Neuronal stem cell (in vitro differentiated cells): ENCODE measurements at places on chromosomes 4 and X.

DNA sequence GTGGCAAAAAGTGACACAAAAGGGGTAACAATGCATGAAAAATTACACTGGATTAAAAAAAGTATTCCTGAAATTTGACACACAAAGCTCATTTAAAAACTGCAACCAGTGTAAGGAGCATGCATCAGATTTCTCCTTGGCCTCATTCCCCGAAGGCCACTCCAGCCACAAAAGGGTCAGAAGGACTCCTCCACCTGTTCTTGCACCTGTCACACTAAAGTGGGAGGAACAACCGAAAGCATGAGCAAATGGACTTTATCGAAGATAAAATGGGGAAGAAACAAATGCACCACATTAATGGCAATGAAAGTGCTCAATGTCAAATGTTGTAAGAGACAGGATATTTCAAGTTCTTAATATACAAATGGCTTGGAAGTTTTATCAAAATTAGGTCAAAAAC, 88.2 kb downstream of the ADGRA3 start:
- DNase-seq, result no peak

- DNase-seq, result no peak
Measured at GRCh38 chrX:97397371-97397770, 513.7 kb downstream of the RPA4 start.

DNA sequence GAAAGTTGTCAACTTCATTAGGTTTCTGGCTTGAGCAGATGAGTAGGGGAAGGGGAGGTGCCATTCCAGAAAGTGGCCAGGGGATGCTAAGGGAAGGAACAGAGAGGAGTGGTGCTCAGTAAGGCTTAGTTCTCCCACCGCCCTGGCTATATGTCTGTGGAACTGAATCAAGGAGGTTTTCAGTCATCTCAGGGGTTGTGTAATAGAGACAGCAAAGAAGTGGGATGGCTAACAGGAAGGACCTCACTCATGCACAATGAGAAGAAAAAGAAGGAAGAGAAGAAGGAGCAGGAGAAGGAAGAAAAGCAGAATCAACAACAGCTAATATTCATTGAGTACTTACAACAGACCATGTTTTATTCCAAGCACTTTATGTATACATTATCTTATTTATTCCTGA, 368.7 kb downstream of the MID1IP1 start:
- no peak for DNase-seq

- DNase-seq, result peak; percentile 14
Measured at GRCh38 chrX:21375708-21376009, 1.4 kb downstream of the CNKSR2 start.

- peak; percentile 36 for DNase-seq
Measured at GRCh38 chrX:78595901-78596502, 63.1 kb downstream of the RTL3 start.

DNA sequence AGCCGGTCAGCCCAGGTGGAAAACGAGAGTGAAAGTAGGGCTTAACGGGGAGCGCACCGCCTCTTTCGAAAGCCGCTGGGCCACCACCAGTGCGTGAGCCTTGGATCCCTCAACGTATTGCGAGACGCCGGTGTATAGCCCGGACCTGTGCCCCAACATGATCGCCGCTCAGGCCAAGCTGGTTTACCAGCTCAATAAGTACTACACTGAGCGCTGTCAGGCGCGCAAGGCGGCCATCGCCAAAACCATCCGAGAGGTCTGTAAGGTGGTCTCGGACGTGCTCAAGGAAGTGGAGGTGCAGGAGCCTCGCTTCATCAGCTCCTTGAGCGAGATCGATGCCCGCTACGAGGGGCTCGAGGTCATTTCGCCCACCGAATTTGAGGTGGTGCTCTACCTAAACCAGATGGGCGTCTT, 929 bp downstream of the MAB21L2 start:
- DNase-seq, result peak; percentile 36

DNA sequence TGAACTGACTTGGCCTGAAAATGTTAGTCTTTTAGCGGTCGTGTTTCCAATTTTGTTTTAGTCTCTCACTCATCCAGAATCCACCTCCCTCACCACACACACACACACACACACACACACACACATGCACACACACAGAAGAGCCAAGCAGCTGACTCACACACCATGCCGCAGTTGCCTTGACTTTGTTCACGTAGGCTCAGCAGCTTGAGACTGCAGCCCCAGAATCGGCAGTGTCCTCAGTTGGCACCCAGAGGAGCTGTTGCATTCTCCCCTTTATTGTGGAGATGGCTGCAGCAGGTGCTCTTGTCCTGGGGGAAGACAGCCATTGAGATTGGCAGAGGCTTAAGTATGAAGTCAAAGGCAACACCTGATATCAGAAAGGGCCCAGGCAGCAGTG, 20.9 kb upstream of the XPNPEP2 start:
- no peak for DNase-seq

GRCh38 chr4:155659176-155659575, 7.5 kb upstream of the GUCY1A1 start:
- no peak for DNase-seq

- DNase-seq, result no peak
Measured at GRCh38 chr4:38426532-38426931, 237.5 kb upstream of the KLF3 start.

DNA sequence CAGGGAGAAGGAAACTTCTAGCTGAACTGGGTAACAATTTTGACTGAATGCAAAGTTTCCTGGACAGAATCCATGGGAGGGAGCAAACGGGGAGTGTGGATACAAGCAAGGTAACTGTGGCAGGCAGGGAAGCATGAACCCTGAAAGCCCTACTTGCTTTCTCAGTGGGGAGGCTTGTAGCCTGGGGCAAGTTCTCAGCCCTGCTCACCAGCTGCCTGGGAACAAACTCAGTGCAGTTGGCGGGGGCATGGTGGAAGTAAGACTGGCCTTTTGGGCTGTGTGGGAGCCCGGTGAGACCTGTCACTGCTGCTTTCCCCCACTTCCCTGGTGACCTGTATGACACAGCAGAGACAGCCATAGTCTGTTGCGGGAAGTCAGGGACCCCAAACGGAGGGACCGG, 14.0 kb upstream of the TEX13B start:
- DNase-seq, result no peak

- DNase-seq, result no peak
Measured at GRCh38 chrX:72394518-72395170, 88.9 kb upstream of the CITED1 start.

DNA sequence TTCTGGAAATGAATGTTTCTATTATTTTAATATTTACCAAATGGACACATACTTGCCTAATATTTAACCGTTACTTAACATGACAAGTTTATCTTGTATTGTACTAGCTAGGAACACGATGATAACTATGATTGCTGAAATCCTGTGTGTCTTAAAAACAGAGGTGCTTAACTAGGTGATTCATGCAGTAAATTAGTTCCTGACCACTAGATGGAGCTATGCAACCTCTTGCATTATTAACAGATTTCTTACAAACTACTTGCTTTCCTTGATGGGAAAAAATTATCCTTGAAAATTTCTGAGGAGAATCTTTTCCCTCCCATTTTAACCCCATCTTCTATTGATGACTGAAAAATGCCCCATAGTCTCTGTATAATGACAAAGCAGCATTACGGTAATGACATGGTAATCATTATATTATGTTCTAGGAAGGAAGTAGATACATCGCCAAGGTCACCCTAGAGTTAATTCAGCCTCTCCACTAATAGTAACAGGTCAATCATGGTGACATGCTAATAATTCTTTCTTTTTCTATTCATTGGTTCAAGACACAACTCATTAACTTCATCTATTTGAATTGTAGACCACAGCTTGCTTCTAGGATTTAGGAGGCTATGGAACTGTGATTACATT, 844.2 kb downstream of the RAPGEF2 start:
- DNase-seq, result peak; percentile 55

DNA sequence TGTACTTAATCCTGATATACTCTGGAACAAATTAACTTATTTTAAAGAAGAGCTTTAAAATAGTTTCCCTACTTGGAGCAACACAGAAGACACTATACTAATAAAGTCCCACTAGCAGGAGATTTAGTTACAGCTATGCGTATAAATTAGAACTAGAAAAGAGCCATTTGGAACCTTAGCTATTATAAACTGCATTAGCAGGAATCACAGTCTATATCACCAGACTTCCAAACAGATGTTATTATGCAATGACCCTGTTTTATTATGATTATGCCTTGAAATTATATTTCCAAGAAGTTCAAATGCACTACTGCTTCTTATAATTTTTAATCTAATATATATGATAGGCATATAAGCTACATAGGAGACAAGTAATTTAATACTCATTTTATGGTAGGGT, 95.5 kb upstream of the WDR44 start:
- no peak for DNase-seq

DNA sequence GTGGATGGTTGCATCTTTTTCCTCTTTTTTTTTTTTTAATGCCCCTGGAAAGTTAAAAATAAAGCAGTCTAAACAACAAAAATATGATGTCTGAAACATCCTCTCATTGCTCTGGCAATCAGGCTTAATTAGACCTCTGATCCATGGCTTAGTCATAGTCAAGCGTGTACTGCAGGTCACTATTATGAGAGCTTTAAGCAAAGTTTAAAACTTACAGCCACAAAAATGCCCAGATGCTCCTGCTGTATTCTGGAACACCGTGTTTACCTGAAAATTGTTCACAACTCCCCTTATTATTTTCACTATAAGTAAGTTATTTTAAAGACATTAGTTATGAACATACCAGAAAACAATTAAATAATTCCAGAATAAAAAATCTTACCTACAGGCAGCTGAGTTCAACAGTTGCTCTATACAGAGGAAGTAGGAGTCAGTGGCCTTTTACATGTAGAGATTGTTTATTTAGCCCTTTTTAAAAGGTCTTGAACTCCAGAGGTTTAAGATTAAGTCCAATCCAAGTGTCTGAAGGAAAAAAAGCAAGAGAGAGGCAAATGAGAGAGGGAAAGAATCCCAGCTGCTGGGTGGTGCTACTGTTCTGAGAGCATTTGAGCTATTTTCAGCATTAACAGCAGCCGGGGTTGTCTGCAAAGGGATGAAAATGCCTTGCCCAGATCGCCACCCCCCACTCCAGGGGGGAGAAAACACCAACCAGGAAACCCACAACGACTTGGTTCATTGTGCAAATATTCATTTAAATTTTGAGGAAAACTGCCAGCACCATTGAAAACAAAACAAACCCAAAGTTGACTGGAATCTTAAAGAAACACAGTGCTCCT, 36.9 kb downstream of the SORBS2 start:
- no peak for DNase-seq

DNA sequence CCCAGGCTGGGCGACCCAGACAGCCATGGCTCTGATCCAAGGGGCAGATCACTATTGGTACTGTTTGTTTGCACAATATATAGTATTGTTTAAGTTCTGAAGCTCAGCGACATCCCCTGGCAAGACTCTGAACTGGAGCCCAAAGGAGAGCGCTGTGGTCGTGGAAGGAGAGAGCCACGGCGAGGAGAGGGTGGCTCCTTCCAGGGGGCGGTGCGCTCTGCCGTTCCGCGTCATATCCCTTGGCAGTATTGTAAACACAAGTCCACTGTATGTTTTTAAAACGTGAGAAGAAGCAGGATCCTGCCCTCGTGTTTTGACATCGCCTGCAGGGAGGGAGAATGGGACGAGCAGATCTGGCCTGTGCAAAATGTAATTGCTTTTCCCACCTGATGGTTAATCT, 185.5 kb downstream of the RAB28 start:
- no peak for DNase-seq

- no peak for DNase-seq
Measured at GRCh38 chr4:151256134-151256533, 20.8 kb upstream of the PRSS48 start.

DNA sequence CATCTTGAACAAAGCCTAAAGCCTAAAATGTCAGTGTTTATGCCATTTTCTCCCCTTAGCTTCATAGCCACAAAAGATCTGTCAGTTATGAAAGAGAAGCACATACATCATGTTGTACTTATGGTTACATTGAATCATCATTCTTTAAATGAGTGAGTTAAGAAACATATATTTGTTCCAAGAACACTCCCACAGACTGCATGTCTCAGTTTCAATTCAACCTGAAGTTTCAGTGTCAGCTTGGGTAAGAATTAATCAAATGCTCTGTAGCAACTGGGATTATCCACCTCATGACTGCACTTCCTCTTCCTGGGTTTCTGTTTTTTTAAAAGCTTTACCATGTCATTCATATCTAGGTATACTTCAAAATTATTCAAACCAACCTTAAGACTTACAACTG, 3.9 kb upstream of the TMPRSS11B start:
- no peak for DNase-seq

- no peak for DNase-seq
Measured at GRCh38 chr4:122930862-122931261, 8.5 kb upstream of the NUDT6 start.

DNA sequence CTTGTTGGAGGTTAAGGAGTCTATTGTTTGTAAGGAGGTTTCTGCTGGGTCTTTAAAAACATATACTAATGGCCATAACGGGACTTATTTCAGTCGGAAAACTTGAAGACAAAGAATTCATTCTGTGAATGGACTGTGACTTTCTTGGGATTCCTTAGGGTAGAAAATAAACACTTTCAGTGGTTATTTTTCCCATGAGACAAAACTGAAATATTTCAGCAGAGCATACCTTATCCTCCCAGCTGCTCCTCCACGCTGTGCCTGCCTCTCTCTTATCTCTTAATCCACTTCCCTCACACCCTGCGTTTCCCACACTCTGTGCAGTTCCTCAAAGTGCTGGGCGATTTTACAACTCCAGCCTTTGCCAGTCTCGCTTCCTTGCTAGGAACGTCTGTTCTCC, 47.1 kb upstream of the SORBS2 start:
- DNase-seq, result no peak

DNA sequence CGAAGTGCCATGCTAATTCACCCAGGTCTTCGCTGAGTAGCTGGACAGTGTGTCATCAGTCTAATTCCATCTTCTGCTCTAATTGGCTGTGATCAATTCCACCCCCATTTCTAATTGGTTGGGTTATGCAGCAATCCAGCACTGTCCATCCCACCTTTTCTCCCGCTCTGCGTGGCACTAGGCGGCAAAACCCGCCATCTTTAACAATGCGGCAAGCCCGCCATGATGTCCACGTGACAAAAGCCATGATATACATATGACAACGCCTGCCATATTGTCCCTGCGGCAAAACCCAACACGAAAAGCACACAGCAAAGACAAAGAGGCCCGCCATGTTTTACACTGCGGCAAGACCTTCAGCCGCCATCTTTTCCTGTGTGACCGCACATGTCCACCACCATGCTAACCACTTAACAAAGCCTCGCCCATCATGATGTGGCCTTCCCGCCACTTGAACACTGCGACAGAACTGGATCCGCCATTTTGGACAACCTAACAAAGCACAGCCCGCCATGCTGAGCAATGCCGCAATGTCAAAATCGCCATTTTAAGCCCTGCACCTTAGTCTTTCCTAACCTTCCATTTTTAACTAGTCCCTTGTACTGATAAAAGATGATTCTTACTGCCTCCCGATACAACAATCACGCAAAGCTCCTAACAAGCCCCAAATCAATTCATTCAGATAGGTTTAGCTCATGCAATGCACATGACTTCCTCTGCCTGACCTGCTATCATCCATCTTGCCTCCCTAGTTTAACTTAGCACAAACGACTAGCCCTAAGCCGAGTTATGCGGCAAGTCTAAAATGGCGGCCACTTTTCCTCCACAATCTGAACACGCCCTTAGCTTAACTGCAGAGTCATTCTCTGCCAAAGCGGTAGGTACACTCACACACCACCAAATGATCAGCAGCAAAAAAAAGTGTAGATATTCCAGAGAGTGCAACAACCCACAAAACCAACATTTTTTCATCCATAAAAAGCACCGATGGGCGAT, 288.3 kb downstream of the CHIC1 start:
- no peak for DNase-seq
